ENCODE measurements at places on chromosomes 3 and 15. TPM values are rescaled to one million over a fixed set of nuclear protein-coding genes. Genes with fewer than 3 reads are reported as not detected.

Gene THRB
- total RNA-seq = not detected

Gene USP50
- total RNA-seq = not detected

Gene HIGD2B
- not detected for total RNA-seq

Gene IGDCC3
- not detected for total RNA-seq

Gene SNTN
- total RNA-seq = not detected

Gene TTLL13
- total RNA-seq = 0.19 TPM

Gene ECE2
- not detected for total RNA-seq

Gene IFT80
- total RNA-seq = 10.1 TPM

Gene LIPH
- 0.13 TPM for total RNA-seq

Gene XRN1
- total RNA-seq = 33.2 TPM

Measured in activated T-cell treated with anti-CD3 and anti-CD28 coated beads, Interleukin-2, amount 50 U/mL, for 4 hours (primary cell).